ENCODE measurements at places on chromosomes 4 and X.

- no peak overlapping the region for H3K4me3 ChIP-seq
- H3K27me3 ChIP-seq, result no peaks in the 10 kb centered on the region
- H3K36me3 ChIP-seq, result no peaks in the 10 kb centered on the region
These were observed 399.0 kb downstream of the GBA3 start for GRCh38 chr4:23091711-23092110.

GRCh38 chr4:186695392-186695791 lies 28.3 kb downstream of the FAT1 start:
- H3K4me1 ChIP-seq, result no peaks in the 10 kb centered on the region
- no peak for DNase-seq
- no peak overlapping the region for H3K4me3 ChIP-seq
- no peak overlapping the region for H3K27ac ChIP-seq

DNA sequence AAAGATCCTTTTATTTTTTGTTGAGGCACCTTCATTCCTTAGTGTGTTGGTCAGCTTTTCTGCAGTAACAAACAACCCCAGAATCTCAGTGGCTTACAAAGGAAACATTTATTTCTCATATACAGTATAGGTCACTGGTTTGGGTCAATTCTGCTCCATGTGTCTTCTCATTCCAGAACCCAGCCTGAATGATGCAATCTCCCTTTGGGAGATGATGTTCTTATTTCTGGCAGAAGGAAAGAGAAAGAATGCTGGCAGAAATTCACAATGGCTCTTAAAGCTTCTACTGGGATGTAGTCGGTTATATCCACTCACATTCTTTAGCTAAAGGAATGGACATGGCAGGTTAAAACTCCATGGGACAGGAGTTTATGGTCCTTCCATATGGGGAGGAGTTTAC lies 42.3 kb downstream of the IDS start:
- no peaks in the 10 kb centered on the region for H3K36me3 ChIP-seq
- H3K4me1 ChIP-seq, result no peaks in the 10 kb centered on the region
- H3K4me3 ChIP-seq, result no peak overlapping the region

DNA sequence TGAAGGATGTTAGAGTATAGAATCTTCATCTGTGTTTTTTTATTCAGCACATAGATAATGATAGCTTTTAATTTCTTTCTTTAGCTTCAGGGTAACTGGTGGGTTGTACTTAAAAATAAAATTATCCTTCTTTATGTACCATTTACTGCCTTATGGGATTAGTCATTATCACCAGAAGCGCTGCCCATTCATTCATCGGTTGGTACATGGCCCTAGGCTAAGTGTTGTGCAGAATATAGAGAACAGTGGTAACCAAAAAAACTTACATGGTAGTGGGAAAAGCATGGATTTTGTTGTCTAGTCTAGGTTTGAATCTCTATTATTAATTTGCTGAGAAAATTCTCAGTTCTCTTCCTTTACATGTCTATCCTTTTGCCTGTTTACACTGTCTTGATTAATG lies 43.5 kb upstream of the PDE5A start:
- peaks cover 18% of the 10 kb centered on the region for H3K27me3 ChIP-seq
- no peak overlapping the region for H3K27ac ChIP-seq
- H3K4me3 ChIP-seq, result no peak overlapping the region
- H3K36me3 ChIP-seq, result no peaks in the 10 kb centered on the region
- no peak for DNase-seq

DNA sequence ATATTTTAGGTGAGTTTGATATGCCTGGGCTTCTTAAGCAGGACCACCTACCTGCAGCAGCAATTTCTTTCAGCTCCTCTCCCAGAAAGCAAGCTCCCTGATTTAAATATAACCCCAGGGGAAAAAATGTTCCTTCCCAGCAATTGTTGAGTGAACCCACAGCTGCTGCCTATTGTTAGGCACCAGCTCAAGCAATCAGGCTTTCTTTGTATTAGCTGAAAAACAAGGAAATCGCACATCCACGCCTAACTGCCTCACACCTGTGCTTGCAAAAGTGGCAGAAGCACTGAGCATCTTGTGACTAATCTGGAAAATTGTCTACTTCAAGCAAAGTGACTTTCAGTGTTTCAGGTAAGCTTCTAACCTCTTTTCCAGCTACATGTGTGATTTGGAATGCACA lies 432.2 kb downstream of the SMARCA1 start:
- H3K27me3 ChIP-seq, result no peaks in the 10 kb centered on the region
- H3K4me3 ChIP-seq, result no peak overlapping the region
- no peaks in the 10 kb centered on the region for H3K4me1 ChIP-seq
- no peak for DNase-seq
